ENCODE measurements at places on chromosomes 6 and 20. TPM values are rescaled to one million over a fixed set of nuclear protein-coding genes. Genes with fewer than 3 reads are reported as not detected.

- DNase-seq, result no peak
Measured at GRCh38 chr6:37800703-37801604, 18.6 kb upstream of the ZFAND3 start.

GRCh38 chr6:93498713-93499112, 79.4 kb upstream of the EPHA7 start:
- DNase-seq, result no peak

- DNase-seq, result no peak
Measured at GRCh38 chr6:3384241-3385143, 72.4 kb downstream of the SLC22A23 start.

DNA sequence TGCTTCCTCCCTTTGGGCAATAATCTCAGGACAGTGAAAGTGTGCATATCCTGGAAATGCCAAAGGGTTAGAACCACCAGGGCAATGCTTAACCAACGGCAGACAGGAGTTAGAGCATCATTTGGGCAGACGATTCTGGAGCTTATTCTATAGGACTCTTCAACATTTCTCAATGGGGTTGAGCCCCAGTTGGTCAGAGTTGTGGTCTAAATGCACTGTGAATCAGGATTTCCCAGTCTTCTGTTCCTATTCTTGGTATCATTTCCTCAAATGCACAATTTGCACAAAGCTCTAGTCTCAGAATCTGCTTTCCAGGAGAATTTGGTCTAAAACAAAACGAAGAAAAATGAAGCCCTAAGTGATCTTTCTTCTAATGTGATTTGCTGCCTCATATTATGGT, 389.6 kb upstream of the JAG1 start:
- DNase-seq, result no peak

DNA sequence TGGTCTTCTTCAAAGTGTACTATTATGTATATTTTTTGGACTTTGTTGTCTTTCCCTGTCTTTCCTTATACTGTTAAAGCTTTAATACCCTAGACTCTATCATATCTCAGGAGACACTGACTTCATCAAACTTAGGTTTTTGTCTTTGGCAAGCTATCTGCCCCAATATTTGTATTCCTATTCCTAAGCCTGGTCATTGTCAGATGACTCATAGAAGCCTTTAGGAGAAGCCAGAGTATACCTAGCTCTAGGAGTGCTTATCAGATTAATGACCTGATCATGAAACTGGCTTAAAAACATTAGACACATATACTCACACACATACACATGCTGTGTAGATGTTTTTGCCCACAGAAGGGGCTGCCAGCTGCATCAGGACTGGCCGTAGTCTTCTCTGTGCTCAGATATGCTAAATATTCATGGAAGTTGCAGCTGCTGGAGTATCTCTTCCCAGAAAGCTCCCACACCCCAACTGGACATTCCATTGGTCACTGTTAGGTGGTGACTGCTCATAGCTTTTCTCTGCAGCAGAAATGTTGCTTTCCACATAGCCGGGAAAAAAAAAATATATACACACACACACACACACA, 102.0 kb downstream of the ANKS1A start:
- DNase-seq, result no peak

DNA sequence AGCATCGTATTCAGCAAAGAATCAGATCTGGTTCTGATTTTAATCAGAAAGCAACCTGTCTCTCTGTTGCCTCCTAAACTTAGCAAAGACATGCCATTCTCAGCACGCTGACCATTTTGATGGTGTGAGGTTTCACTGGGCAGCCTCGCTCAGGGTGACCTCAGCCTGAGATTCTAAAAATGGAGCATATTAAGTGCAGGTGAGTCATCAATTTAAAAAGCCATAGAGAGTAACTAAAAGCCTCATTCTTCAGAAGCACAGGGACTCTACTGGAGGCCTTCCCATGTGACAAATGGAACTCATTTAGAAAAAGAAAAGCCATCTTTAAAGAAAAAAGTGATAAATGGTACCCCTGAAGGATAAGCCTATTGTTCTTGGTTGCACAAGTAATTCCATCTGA, 91.3 kb downstream of the FILIP1 start:
- DNase-seq, result no peak

GRCh38 chr6:161536224-161536630, 262.4 kb upstream of the AGPAT4 start:
- no peak for DNase-seq

GRCh38 chr6:121499666-121500065, 64.2 kb downstream of the GJA1 start:
- no peak for DNase-seq

DNA sequence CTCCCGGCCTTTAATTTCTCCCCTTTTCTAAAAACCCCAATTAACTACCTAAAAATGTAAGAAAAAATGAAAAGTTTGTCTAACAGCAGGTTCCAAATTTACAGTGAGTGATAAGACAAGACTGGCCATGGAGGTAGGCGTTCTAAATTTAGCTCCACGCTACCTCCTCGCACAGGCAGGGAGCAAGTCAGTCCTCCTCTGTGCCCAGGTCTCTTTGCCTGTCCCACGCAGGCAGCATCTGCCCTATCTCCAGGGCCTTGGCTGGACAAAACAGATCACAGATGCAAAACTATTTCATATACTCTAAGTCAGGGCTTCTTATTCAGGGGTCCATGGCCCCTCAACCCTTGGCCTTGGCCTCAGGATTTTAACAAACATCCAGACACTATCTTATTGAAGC, 98.0 kb upstream of the JARID2 start:
- DNase-seq, result no peak

GRCh38 chr20:25460566-25461280, 53.2 kb downstream of the GINS1 start:
- DNase-seq, result no peak

DNA sequence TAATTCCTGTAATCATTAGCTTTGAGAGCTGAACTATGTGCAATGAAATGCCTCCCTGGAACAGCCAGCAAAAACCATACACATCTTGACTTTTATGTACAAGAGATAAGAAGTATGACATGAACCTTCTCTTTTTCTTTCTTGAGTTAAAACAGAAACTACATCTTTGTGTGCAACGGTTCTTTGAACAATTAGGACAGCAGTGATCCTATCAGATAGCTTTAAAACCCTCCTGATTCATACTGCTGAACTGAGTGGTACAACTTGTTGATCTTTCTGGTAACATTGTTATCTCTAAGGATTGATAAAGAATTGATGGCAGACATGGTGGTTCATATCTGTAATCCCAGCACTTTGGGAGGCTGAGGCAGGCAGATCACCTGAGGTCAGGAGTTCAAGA, 43.4 kb downstream of the TRAF3IP2 start:
- DNase-seq, result no peak

DNA sequence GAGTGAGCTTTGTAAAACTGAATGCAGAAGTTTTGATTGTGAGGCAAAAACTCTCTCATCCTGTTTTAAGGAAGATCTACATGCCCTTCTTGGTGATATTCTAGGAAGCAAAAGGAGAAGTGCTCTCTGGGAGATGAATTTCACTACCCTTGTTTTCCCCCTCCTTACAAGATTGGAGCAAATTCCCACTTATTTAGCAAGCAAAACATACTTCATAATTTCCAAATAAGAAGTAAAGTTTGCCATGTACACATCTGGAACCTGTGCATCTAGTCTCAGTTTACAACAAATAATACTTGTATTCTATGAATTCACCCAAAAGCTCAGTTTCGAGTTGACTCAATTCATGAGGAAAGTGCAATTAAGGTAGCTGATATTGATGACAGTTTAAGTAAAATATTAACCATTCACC, 27.6 kb upstream of the IFNGR1 start:
- DNase-seq, result no peak

Gene EDN3
- total RNA-seq, result not detected

Gene IL17F
- total RNA-seq, result not detected

Gene KIF6
- not detected for total RNA-seq

Gene OLIG3
- total RNA-seq, result not detected

Gene KHDRBS2
- total RNA-seq, result not detected

Gene RAET1L
- total RNA-seq, result not detected
